ENCODE measurements at places on chromosomes 4 and X. TPM values are rescaled to one million over a fixed set of nuclear protein-coding genes. Genes with fewer than 3 reads are reported as not detected.

TMPRSS11F gene
- not detected for total RNA-seq

RBM10 gene
- 51.8 TPM for total RNA-seq

TMPRSS11B gene
- total RNA-seq, result not detected

NWD2 gene
- total RNA-seq, result not detected

NEUROG2 gene
- not detected for total RNA-seq

FAM114A1 gene
- total RNA-seq, result 9.2 TPM

UBQLN2 gene
- total RNA-seq, result 3.6 TPM

KLHL4 gene
- total RNA-seq, result not detected

HHIP gene
- 0.07 TPM for total RNA-seq

PGAM4 gene
- 0.17 TPM for total RNA-seq

ANKRD50 gene
- total RNA-seq, result 6.0 TPM

IGFBP7 gene
- 18.2 TPM for total RNA-seq

GYG2 gene
- 7.8 TPM for total RNA-seq

CFI gene
- not detected for total RNA-seq

MAEA gene
- 54.6 TPM for total RNA-seq

SLITRK4 gene
- not detected for total RNA-seq

ZBED1 gene
- total RNA-seq, result 53.6 TPM

TRIM60 gene
- not detected for total RNA-seq

RASSF6 gene
- total RNA-seq, result not detected

PPEF1 gene
- not detected for total RNA-seq

DRD5 gene
- not detected for total RNA-seq

PLXNB3 gene
- not detected for total RNA-seq

CYBB gene
- total RNA-seq, result not detected

L1CAM gene
- 31.3 TPM for total RNA-seq

RPS6KA3 gene
- 8.2 TPM for total RNA-seq

LNX1 gene
- total RNA-seq, result not detected

IL3RA gene
- not detected for total RNA-seq

UGT2B11 gene
- not detected for total RNA-seq

PTPN13 gene
- total RNA-seq, result 0.49 TPM

BLOC1S4 gene
- 31.7 TPM for total RNA-seq

PAGE2 gene
- not detected for total RNA-seq

PDLIM3 gene
- 15.7 TPM for total RNA-seq

ARHGAP36 gene
- not detected for total RNA-seq

ZNF674 gene
- total RNA-seq, result 0.98 TPM

ELOVL6 gene
- total RNA-seq, result 39.9 TPM

CXCL1 gene
- total RNA-seq, result not detected

GK gene
- 4.3 TPM for total RNA-seq

F11 gene
- not detected for total RNA-seq

LUZP4 gene
- total RNA-seq, result not detected

WNK3 gene
- 5.2 TPM for total RNA-seq

NPY1R gene
- not detected for total RNA-seq

PCDH18 gene
- 3.4 TPM for total RNA-seq
